Stimulated activated CD4-positive, alpha-beta T cell treated with anti-CD3 and anti-CD28 coated beads, Interleukin-1b, Interleukin-23, amount 100 ng/mL, for 1 hour (primary cell): ENCODE measurements at places on chromosomes 1 and 21.
A peak's percentile ranks its signal among the peaks of the same experiment; 100 is the strongest.

DNA sequence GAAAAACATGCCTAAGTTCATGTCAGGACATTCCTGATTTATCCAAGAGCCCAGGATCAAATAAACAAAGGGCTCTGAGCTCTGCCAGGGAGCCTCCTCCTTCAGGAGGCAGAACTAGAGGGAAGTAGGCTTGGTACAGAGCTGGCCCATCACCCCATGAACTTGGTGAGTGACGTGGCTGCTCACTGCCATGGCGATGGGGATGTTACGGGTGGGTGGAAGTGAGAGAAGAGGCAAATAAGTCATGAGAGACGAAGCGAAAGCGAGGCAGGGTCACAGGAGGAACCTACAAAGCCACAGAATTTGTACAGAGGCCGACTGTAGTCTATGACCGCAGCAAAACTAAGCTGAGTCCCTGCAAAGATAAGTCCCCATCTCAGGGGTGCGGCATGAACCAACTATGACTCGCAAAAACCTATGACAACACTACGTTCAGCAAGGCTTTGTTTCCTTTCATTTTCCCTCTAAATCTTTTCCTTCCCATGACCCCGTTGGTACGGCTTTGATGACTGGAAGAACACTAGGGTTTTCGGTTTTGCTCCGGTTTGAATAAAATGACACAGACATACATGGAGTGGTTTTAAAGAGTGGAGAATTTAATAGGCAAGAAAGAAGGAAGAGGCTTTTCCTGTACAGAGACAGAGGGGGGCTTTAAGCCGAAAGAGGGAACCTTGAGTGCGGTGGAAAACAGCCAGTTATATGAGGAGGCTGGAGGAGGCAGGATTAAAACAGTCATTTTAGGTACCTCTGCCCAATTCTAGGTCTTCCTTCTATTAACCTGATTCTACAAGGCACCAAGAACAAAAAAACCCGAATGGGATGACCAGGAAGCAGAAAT is 74.1 kb downstream of the CD46 start:
- DNase-seq, result peak; percentile 56

DNA sequence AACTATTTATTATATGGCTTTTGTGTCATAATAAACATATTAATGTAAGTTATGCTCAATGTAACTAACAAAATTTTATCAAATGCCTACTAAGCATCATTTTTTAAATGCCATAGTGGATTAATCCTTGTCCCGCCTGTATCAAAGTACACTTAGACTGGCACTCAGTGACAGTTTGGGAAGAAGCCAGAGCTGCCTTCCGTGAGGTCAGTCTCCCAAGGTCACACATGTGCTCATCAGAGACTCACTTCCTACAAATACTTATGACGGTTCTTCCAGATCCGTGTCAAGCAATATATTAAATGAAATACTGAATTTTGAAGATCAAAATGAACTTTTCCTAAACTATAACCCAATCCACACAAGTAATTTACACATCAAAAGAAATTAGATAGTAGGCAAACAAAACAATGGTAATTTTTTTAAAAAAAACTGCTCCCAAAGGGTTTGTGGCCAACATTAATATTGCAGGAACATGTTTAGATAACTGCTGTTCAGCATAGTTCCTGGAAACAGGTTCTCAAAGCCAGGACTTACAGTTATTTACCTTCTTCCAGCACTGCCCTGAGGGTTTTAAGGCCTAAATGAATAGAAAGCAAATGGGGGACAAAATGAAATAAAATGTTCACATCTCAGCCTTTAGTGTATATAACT is 27.2 kb downstream of the WLS start:
- no peak for DNase-seq

GRCh38 chr1:200282497-200283122 is 127.2 kb downstream of the ZNF281 start:
- no peak for DNase-seq

DNA sequence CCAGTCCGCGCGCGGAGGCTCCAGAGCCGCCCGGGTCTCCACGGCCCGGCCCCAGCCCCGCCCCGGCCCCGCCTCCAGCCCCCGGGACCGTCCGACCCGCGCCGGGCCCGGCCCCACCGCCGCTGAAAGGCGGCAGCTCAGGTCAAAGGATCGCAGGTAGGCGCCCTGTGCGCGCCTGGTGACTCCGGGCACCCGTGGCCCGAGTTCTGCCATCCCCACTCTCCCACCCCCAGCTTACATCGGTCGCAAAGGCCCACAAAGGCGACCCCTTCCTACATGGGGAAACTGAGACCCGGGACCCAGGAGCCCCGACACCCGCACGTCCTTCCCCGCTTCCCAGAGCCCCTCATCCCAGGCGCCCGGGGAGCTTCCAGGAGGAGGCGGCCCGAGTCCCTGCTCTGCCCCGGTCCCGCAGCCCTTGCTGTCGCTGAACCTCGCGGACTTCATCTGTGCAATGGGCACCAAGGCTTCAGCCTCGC is at the start of gene TMEM200B:
TSS of gene TMEM200B (minus strand) at position 17 of the 479 bp plus-strand sequence. CDS start 2,075 bp downstream, outside the sequence.
- DNase-seq, result no peak

DNA sequence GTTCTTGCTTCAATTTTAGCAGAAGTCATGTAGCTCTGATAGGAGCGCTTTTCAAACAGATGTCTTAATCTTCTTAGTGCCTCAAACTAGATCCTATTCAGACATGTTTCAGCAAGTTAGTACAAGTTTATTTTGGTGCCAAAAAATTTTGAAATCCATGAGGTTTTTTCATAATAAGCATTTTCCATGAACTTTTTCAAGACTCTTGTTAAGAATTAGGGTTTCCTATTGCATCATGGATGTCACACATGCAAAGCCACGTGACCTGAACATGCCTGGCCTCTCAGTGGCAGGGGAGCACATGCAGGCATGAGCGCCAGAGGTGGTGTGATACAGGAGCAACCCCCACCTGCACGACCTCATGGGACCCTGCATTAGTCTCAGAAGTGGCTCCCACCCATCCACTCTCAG is 67.6 kb downstream of the POFUT2 start:
- no peak for DNase-seq

GRCh38 chr1:14658642-14659041 is 60.2 kb downstream of the KAZN start:
- DNase-seq, result no peak

- DNase-seq, result no peak
These were observed 89.2 kb upstream of the GRIK3 start for GRCh38 chr1:37123276-37124115.

- DNase-seq, result no peak
These were observed 227.7 kb downstream of the NFIA start for GRCh38 chr1:61310057-61310456.

DNA sequence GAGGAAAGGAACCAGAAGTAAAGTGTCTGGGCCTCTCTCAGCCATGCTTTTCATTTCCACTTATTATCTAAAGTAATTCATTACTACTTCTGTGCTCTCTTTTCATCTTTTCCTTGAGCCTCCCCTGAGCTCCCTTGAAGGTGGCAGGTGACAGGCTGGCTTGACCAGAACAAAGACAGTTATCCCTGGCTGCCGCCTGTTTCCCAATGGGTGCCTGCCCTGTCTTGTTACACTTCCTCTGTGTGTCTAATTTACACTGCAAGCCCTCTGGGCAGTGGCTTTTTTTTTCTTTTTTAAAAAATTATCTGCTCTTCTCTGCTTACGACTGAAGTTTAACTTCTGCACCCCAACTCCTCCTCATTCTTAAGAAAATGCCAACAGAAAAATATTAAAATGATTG is 113.4 kb downstream of the NGF start:
- DNase-seq, result no peak

DNA sequence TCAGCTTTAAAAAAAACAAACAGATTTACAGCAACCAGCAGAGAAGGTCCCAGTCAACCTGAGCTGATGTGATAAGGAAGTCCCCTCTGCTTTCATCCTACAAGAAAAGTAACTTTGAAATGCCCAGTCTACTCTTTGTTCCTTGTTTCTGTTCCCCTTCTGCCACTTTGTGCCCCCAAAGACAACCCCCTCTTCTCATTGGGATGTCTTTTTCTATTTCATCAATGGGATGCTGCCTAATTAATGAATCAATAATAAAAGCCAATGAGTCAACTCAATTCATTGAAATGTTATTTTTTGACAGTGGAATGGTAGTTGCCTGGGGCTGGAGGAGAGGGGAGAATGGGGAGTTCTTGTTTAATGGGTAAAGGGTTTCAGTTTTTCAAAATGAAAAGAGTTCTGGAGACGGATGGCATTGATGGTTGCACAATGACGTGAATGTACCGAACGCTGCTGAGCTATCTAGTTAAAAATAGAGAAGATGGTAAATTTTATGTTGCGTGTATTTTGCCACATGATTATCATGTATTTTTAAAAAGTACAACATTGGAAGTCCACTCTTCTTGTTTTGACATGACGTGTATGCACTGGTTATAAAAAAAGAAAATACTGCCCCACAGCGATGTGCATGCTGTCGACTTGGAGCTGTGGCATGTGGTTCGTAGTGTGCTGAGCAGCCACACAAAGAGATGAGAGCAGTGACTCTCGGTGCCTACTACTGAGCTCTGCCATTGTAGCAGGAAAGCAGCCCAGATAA is 22.4 kb upstream of the PADI2 start:
- no peak for DNase-seq

GRCh38 chr1:60864722-60865121 is 217.6 kb upstream of the NFIA start:
- no peak for DNase-seq

DNA sequence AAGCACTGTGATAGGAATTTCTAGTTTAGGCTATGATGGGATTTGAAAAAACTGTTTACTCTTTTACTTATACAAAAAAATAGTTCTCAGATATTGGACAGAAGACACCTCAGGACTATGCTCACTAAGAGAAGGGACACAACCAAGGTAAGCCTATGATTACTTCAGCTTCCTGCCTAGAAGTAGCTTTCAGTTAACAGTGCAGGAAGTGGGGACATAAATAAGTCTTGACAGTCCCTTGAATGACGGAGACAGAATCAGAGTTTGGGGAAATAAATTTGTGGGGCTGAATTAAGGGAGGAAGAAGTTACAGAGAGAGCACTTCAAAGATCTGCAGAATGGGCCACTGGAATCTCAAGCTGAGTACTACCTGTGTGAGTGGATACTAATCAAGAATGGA is 53.8 kb upstream of the OLFM3 start:
- DNase-seq, result no peak

- no peak for DNase-seq
These were observed 56.3 kb upstream of the DISP3 start for GRCh38 chr1:11422686-11423085.

- no peak for DNase-seq
These were observed 32.4 kb upstream of the CYP4A22 start for GRCh38 chr1:47104816-47105215.

DNA sequence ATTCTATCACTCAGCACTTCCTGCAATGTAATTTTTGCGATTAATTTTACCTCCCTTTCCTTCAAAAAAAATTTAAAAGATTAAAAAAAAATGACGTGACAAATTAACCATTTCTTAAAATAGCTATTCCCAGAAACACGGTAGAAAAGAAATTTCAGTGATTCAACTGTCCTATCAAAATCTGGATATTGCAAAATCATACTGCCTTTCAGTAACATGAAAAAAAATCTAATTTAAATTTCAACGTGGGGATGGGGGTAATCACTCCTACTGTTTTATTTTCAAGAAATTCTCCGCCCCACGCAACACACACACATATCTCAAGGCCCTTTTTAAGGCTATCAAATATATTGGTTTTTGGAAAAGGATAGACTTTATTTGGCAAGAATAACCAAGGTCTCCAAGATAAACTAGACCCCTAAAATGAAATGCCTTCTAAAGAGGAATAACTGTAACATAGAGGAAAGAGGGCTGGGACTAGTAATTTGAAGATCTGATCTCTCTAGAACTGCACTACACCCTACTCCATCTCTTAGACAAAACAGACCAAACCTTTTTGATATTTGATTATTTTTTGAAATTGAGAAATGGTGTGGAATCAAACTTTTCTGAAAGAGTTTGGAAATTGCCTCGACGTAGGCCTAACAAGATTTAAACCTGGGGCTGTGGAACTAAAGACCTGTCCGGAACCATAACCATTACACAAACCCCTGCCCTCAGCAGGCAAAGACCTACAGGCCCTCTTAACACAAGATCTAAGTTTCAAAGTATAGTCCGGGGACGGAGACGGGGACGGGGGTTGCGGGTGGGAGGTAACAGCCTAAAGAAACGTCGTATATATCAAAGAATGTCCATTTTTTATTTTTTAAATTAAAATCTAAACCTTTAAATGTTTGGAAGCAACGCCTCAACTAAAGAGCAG is 941 bp downstream of the ARNT start:
- no peak for DNase-seq

- no peak for DNase-seq
These were observed 1.7 kb downstream of the HHAT start for GRCh38 chr1:210330279-210330866.

GRCh38 chr1:165052936-165053335 is 303.6 kb downstream of the LMX1A start:
- DNase-seq, result no peak
